Breast epithelium (tissue), 4 donors: ENCODE measurements at places on chromosomes 4 and X. TPM values are rescaled to one million over a fixed set of nuclear protein-coding genes. Genes with fewer than 3 reads are reported as not detected.

The SCLT1 gene
- 11.5 TPM for total RNA-seq

The DMRTC1B gene
- total RNA-seq: 2.0 TPM

The PNMA5 gene
- total RNA-seq: not detected

The GC gene
- not detected for total RNA-seq

The CLDN34 gene
- 0.98 TPM for total RNA-seq

The GPR34 gene
- 18.0 TPM for total RNA-seq

The TMEM271 gene
- not detected for total RNA-seq

GRCh38 chrX:153609917-153610835 lies 11.2 kb upstream of the CCNQ start:
- H3K36me3 ChIP-seq: no peaks in the 10 kb centered on the region
- DNase-seq: peak; percentile 67
- peak overlapping the region; percentile 44 for H3K4me3 ChIP-seq
- no peak overlapping the region for H3K27ac ChIP-seq
- H3K4me1 ChIP-seq: no peaks in the 10 kb centered on the region

- no peaks in the 10 kb centered on the region for H3K27me3 ChIP-seq
- H3K4me3 ChIP-seq: no peak overlapping the region
- H3K36me3 ChIP-seq: no peaks in the 10 kb centered on the region
- no peak overlapping the region for H3K27ac ChIP-seq
Measured at GRCh38 chrX:11611965-11612364, 53.8 kb downstream of the ARHGAP6 start.

DNA sequence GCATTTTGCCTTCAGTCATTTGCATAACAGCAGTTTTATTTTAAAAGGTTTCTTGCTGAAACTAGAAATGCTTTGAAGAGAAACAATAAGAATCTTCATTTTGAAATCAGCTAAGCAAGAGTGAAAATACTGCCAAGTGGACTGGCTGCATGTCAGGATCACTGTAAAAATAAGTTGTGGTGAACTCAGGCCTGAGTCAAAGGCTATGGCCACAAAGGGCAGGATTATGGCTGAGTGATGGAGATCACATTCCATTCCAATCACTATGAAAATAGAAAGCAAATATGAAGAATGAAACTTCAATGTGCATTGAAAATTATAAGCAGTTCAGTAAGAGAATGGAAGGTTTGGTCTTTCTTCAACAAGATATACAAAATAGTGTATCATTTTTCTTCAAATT lies 224.5 kb downstream of the PCDH18 start:
- H3K4me3 ChIP-seq: no peak overlapping the region
- DNase-seq: no peak
- H3K27ac ChIP-seq: no peak overlapping the region
- no peaks in the 10 kb centered on the region for H3K36me3 ChIP-seq
- no peaks in the 10 kb centered on the region for H3K4me1 ChIP-seq

DNA sequence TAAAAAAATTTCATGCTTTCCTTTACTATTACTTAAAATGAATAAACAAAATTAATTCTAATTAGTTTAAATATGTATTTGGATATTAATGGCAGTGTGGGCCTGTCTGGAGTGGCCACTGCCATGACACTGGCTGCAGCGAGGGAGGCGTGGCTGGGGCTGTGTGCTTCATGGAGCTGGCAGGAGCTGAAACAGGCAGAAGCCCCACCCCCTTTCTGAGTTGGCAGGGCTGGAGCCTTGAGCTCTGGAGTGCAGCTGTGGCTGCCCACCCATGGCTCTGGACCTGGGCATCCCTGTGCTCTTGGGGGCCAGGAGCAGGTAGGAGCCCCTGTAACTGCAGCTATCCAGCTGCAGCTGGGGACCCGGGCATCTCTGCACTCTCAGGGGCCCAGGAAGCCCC lies 8.2 kb upstream of the HSD17B11 start:
- H3K4me1 ChIP-seq: no peaks in the 10 kb centered on the region
- H3K36me3 ChIP-seq: no peaks in the 10 kb centered on the region
- DNase-seq: no peak
- no peaks in the 10 kb centered on the region for H3K27me3 ChIP-seq

DNA sequence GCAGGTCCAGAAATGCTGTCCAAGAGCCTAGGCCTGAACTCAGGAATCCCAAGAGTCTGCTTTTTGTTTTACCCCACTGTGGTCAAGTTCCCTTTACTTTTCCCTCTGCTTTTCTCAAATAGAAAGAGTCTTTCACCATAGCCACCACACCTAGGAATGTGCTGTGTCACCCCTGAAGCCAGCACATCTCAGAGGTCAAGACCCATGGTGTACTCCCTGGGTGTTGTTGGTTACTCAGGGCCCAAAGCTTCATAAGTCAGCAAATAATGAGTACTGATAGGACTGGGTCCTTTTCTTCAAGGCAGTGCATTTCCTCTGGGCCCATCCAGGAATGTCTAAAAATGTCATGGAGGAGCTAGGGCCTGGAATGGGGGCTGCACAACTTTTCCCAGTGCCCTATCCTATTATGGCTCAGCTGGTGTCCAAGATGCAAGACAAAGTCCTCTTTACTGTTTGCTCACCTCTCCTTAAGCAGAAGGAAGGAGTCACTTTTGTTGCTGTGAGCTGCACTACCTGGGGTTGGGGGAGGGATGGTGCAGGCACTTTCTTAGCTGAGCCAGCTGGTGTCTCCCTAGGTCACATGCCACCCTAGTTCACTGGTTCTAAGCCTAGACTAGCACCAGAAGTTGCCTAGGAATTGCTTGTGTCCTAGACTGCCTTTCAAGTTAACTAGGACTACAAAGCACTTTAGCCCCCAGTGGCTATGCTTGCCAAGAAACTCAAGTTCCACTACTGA lies 62.4 kb upstream of the RXFP1 start:
- no peak overlapping the region for H3K27ac ChIP-seq
- no peaks in the 10 kb centered on the region for H3K36me3 ChIP-seq
- no peaks in the 10 kb centered on the region for H3K27me3 ChIP-seq
- no peak for DNase-seq
- H3K4me3 ChIP-seq: no peak overlapping the region

DNA sequence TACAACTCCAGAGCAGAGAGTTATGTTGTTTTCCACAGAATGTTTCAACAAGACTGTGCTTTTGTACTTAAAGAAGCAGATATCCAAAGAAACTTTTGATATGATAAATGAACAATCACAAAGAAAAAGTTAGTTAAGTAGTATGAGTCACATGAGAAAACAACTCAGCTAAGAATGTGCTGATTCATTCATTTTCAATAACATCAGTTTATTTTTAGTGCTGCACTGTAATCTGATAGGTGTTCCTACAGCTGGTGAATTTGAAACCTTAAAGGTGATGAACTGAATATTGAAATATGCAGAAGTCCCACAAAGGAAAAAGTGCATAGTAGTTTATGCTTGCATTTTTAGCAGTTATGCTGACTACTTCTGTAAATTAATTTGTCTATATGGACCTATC lies 180.3 kb upstream of the TENM3 start:
- no peaks in the 10 kb centered on the region for H3K27me3 ChIP-seq
- no peak for DNase-seq
- no peaks in the 10 kb centered on the region for H3K36me3 ChIP-seq
- H3K4me3 ChIP-seq: no peak overlapping the region

- H3K4me1 ChIP-seq: no peaks in the 10 kb centered on the region
- no peak for DNase-seq
- no peak overlapping the region for H3K27ac ChIP-seq
- H3K4me3 ChIP-seq: no peak overlapping the region
- no peaks in the 10 kb centered on the region for H3K36me3 ChIP-seq
Measured at GRCh38 chr4:54683616-54684346, 26.0 kb downstream of the KIT start.

GRCh38 chrX:30982467-30982866 lies 89.4 kb downstream of the FTHL17 start:
- no peak overlapping the region for H3K27ac ChIP-seq
- DNase-seq: no peak
- no peaks in the 10 kb centered on the region for H3K4me1 ChIP-seq
- H3K4me3 ChIP-seq: no peak overlapping the region
- H3K36me3 ChIP-seq: no peaks in the 10 kb centered on the region
- H3K27me3 ChIP-seq: no peaks in the 10 kb centered on the region

- peak overlapping the region; percentile 5 for H3K27ac ChIP-seq
- no peak overlapping the region for H3K4me3 ChIP-seq
- H3K4me1 ChIP-seq: no peaks in the 10 kb centered on the region
- no peaks in the 10 kb centered on the region for H3K36me3 ChIP-seq
- no peaks in the 10 kb centered on the region for H3K27me3 ChIP-seq
Measured at GRCh38 chrX:19800821-19801374, 86.5 kb downstream of the SH3KBP1 start.

DNA sequence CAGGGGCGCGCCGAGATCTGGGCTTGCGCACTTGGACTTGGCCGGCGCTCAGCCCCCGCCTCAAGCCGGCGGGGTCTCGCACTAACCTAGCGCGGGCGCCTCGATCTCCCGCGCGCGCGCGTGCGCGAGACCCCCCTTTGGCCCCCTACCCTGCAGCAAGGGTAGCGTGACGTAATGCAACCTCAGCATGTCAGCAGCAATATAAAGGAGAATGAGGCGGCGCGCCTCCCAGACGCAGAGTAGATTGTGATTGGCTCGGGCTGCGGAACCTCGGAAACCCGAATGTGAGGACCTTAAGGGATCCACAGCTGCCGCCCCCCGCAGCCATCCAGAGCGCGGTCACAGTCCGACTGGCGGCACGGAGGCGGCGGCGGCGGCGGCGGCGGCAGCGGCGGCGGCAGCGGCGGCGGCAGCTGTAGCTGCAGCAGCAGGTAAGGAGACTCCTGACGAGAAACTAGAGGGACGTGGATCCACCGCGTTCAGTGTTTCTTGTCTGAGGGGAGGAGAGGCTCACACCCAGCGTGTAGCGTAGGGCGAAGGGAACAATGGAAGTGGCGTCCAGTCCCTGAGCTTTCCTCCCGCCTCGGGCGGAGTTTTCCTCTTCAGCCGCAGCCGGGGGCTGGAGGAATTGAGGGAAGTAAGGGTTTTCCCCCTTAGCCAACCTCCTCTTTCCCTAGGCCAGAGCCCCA lies at the start of the genes SATL1 and ZNF711:
Gene SATL1 (minus strand): TSS at position 19 of the 689 bp plus-strand sequence. CDS start 134,811 bp downstream, outside the sequence.
Gene ZNF711 (plus strand): TSS at position 231 of the 689 bp plus-strand sequence. CDS start 3,582 bp downstream, outside the sequence.
- peak within 1 kb of the TSS; percentile 78 for H3K27ac ChIP-seq
- no peaks in the 10 kb centered on the region for H3K4me1 ChIP-seq
- H3K36me3 ChIP-seq: no peaks in the 10 kb centered on the region
- peak; percentile 42 for DNase-seq

GRCh38 chrX:66232296-66232695 lies 68.2 kb downstream of the HEPH start:
- H3K4me3 ChIP-seq: no peak overlapping the region
- H3K36me3 ChIP-seq: no peaks in the 10 kb centered on the region
- DNase-seq: no peak
- no peaks in the 10 kb centered on the region for H3K27me3 ChIP-seq
- no peak overlapping the region for H3K27ac ChIP-seq

GRCh38 chr4:183906739-183907651 lies 1.9 kb downstream of the STOX2 start:
- H3K4me1 ChIP-seq: no peaks in the 10 kb centered on the region
- peak overlapping the region; percentile 15 for H3K27ac ChIP-seq
- H3K27me3 ChIP-seq: no peaks in the 10 kb centered on the region
- DNase-seq: no peak

DNA sequence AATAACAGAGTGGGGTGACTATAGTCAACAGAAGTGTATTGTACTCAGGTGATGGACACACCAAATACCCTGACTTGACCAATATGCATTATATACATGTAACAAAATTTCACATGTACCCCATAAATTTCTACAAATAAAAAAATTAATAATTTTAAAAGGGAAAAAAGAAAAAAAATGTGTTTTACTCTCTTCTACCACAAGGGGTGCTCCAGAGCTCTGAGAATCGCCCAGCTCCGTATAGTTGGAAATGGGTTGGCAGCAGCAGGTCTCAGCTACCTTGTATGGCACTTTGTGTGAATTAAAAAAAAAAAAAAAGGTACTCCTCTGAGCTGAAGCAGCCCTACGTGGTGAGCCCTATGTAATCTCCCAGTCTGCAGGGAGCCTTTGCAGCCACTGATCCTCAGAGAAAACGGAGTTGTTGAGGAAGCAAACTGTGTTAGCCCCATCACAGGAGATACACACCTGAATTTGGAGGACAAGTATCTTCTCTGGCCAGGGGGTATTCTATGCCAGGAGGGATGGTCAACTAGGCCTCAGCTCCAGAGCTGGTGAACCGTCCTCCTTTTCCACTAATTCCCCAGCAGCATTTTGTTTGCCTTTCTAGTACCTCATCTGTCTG lies 17.2 kb upstream of the POLA1 start:
- H3K36me3 ChIP-seq: no peaks in the 10 kb centered on the region
- no peak for DNase-seq
- no peak overlapping the region for H3K27ac ChIP-seq
- no peak overlapping the region for H3K4me3 ChIP-seq

- peak overlapping the region; percentile 54 for H3K27ac ChIP-seq
- peak overlapping the region; percentile 83 for H3K4me3 ChIP-seq
- H3K27me3 ChIP-seq: no peaks in the 10 kb centered on the region
Measured at GRCh38 chrX:107718156-107718621, 57.4 kb downstream of the TSC22D3 start.
